ENCODE measurements at places on chromosomes 1 and 21.

DNA sequence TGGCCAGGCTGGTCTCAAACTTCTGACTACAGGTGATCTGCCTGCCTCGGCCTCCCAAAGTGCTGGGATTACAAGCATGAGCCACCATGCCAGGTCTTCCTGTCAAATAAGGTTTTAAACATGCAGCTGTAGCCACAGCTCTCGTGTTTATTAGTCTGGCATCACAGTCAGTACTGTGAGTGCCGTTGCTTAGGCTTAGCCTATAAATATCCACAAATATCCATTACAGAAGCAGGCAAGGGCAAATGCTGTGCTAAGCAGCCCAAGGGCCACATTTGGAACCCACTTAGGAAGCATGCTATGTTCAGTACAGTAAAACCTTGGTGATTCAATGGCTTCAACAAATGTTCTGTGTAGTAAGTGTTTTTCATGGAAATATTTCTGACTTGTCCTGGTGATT is 75.9 kb downstream of the KIF1B start:
- DNase-seq = no peak

GRCh38 chr1:119370748-119371147 is 2.2 kb downstream of the HAO2 start:
- DNase-seq = no peak

DNA sequence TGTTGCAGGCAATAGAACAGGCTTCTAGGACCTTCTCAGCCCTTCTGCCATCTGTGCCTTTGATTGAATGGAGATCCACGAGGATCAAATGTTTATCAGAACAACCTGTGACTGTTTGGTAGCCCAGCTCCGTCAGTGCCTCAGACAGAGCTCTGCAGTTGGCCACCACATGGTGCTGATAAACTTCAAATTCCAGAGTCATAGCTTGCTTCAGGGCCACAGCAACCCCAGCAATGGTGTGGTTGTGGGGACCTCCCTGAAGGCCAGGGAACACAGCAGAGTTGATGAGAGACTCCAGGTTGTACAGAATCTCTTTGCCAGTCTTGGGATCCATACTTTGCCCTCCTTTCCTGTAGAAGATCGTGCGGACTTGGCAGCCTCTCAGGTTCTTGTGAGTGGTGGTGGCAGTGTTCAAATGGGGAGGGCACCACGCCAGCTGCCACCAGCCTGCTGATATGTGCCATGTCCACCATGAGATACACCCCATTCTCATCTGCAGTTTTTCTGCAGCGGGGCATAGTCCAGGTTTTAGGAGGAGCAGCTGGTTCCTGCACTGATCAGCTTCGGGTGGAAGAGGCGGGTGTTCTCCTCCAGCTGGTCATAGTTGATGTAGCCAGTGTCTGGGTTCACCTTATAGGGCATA is 82.9 kb upstream of the ARTN start:
- DNase-seq = no peak

GRCh38 chr1:195897076-195897475 is 711.2 kb downstream of the KCNT2 start:
- no peak for DNase-seq

DNA sequence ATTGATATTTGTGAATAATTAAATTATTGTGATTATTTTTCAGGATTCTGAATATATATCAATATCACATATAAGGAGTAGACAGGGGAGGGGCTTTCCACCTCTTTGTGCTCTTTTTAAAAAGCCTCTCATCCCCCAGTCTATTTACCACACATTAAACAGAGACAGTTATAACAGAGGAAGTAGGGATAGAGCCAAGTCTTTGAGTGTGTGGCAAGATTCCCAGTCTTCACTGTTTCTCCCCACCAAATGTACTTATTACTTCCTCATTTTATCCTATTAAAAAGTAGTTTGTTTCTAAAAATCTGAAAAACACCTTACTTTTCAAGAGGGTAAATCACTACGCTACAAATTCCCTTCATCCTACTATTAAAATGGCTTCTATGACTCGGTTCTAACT is 46.7 kb downstream of the EPS15 start:
- DNase-seq = no peak

DNA sequence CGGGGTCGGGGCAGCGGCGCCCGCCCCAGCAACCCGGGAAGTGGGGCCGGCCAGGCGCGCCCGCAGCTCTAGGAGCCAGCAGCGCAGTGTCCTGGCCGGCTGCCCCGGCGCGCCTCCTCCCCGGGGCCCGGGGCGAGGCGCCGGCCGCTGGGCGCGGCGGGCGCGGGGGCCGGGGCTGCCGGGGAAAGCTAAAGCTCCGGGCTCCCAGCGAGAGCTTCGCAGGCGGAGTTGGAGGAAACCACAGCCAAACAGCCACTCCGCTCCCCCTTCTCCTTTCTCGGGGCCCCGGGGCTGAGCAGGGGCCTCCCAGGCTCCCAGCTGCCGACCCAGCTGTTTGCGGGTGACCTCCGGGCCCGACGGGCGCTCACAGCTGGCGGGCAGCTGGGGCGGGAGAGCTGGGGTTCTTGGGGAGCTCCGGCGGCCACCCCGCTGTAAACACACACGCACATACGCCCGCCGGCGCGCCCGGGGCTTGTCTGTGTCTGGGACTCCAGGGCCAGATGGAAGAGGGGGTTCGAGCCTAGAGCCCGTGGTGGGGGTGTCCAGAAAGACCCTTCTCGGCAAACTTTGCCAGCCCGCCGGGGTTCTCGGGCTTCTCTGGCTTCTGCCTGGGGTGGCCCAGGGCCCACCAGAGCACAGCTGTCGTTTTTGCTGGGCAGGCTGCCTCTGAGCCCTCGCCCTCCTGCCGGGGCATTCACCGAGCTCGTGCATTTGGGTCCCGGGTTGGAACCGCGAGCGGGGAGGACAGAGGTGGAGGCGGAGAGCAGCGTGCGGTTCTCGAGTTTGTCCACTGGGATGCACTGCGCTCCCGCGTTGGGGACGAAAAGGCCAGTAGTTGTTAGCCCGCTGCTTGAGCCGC is 1.5 kb downstream of the AJAP1 start:
- no peak for DNase-seq

DNA sequence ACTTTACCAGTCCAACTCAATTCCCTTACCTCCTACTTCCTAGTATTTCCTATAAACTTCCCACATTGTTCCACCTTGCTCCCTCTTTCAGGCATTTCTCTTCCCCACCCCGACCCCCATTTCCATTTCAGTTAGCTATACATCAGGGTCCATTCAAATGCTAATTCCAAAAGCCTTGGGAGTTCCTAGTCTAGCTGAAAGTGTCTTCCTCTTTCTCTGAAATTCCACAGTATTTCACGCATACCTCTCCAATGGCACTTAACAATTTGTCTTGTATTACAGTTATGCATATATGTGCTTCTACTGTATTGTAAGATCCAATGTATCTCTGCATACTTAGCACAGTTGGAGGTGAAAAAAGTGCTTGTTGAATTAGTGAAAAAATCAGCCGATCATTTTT is 94.9 kb downstream of the ZNF644 start:
- no peak for DNase-seq

DNA sequence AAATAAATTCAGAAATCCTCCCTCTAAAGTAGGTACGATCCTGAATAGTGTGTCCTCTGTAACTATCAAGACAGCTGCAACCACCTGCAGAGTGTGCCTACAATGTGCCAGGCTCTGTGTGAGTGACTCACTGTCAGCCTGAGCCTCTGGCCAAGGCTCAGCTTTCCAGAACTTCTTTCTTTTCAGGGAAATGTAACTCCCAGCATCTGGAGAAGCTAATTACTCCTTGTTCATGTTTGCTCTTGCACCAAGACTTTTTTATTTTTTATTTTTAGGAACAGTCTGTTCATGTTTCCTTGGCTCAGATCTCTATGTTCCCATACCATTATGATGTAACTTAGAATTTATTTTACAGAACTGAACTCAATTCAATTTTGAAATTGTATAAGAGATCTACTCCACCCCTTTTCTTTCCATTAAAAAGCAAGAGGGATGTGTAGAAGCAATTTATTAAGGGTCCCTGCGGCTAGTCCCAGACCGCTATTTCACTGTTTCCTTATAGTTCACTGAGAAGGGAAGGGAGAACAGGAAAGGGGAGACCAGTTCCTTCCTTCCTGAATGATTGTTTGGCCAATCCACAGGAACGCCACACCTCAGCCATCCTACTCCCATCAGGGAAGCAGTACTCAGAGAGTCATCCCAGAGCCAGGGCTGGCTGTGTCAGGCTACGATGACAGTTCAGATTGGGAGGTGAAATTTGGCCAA is 112.4 kb upstream of the ZNF648 start:
- no peak for DNase-seq

GRCh38 chr1:47622776-47623556 is 185.1 kb downstream of the FOXD2 start:
- no peak for DNase-seq

DNA sequence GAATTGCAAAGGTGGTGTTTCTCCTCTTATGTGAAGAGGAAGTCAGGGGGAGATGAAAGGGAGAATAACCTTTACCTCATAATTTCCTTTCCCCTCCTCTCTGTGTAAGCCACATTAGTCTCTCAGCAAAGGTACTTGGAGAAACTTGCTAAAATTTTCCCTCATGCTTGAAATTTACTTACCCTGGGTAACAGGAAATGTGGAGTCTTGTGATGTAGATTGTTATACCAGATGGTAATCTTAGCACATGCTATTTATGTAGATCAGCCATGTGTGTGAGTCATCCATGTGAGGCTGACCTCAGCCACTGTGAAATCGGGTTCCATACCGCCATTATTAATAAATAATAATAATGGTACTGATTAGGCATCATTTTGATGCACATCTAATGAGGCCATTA is 128.4 kb downstream of the TGFB2 start:
- DNase-seq = no peak

DNA sequence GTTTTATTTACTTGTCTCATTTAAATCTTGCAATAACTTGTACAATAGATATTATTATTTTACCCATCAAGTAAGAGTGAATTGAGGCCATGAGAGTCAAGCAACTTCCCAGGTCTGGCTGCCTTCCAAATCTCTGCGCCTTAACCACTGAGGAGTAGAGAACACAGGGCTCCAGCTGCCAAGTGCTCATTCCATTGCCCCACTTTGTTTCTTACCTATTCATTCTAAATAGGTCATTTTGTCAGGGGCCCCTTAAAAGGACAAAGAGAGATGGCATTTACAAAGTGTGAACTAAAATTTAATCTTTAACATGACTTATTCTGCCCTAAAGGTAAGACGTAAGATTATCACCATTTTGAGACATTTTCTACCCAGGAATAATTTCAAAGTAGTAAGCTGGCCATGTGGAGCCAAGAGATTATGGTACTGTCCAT is 3.5 kb downstream of the PPP1R15B start:
- DNase-seq = no peak

GRCh38 chr21:42547001-42547905 is 33.6 kb downstream of the SLC37A1 start:
- DNase-seq = no peak

DNA sequence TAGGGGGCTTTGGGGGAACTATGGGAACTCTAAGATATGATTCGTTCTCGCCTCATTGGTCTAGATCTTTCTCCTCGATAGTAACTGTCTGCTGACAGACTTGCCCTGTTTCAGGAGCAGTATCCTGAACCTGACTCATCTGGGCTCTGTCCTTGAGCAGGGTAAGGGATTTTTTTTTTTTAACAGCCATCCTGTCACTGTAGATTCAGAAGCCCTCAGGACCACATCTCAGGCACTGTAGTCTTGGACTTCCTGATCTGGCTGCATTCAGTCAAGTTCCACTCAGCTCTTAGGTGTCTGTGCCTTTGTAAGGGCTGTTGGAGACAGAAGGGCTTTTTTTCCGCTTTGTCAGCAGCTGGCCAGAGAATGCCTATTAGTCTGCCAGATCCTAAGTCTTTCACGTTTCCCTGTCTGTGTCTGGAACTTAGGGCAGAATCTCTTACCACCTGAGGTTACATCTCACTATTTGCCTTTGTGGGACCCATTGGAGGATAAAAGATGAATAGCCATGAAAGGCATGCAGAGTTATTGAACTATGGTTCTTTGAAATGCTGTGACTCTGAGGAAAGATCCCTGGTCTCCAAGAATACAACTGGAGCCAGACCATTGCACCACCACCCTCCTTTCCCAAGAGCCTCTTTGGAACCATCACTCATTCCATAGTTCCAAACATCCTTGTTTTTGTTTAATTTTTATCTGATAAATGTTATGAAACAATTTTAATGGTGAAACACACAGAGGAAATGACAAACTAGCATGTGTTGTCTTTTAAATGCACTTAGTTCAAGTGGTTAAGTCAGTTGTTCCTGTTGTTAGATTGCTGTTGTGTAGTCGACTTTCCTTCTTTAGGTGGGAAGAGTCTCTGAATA is 49.7 kb upstream of the MACF1 start:
- DNase-seq = no peak

GRCh38 chr1:8202182-8202905 is 115.6 kb upstream of the SLC45A1 start:
- no peak for DNase-seq

DNA sequence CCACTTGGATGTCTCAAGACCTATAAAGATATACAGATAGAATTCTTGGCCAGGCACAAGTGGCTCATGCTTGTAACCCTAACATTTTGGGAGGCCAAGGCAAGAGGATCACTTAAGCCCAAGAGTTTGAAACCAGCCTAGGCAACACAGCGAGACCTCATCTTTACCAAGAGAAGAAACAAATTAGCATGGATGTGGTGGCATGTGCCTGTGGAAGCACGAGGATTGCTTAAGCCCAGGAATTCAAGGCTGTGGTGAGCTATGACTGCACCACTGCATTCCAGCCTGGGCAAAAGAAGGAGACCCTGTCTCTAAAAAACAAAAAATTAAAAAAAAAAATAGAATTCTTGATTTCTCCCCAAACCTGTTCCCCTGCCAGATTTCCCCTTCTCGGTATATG is 8.3 kb downstream of the ASAP3 start:
- DNase-seq = no peak

DNA sequence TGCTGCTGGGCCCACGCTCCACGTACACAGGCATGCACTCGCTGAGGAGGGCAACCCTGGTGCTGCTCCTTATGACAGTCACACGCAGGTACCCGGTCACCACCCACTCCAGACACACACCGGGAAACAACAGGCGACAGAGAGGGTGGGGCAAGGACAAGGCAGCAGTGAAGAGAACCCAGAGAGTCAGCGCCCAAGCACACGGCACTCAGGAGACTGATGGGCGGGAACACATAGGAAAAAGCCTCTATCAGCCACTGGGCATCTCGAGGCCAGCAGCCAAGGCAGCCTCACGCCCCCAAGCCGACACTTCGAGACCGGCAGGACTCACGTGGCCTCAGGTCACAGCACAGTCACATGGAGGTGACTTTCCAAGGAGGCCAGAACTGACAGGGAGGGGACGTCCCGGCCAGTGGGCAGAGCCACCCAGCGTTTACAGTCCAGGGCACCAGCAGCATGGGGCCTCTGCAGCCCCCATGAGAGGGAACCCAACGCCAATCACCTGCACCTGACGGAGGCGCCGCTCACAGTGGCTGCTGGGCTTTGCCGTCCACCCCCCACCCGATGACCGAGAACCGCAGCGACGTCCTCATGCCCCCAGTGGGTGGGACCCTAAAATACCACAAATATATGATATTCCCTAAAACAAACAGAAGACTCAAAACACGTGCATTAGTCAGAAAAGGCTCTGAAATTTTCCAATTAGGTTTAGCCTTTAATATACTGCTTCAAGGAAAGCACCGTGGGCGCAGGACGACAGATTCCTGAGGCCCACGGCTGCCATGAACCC is 19.7 kb downstream of the PTTG1IP start:
- DNase-seq = no peak
